Fibroblast of skin of right biceps (primary cell): ENCODE measurements at places on chromosomes 16 and 17.

DNA sequence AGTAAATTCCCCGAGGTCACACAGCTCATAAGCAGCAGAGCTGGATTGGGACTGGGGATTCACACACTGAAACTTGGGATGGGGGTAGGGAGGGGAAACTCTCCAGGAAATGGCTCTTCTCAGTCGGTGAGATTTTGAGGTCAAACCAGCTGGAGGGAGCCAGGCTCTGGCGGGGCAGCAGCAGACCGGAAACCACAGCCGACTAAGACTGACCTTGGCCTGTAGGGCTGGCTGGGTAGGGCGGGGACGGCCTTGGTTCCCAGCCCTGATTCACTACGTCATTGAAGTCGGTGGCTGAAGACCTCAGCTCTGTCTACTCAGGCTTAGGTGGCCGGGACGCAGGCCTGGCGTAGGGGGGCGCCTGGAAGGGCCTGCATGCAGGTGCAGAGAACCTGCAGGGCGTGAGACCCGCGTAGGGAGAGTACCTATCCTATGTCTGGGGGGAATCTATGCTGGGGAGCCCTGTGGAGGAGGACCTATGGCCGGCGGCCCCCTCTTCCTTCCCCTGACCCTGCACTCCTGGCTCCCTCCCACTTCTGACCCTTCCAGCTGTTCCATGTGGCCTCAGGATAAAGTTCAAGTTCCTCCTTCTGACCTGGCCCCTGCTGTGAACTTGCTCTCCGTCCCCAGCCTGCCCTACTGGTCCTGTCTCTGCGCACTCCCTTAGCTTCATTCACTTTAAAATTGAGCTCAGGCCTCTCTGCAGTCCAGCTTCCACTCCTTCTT lies 11.9 kb upstream of the SLC4A1 start:
- peak; percentile 63 for DNase-seq

DNA sequence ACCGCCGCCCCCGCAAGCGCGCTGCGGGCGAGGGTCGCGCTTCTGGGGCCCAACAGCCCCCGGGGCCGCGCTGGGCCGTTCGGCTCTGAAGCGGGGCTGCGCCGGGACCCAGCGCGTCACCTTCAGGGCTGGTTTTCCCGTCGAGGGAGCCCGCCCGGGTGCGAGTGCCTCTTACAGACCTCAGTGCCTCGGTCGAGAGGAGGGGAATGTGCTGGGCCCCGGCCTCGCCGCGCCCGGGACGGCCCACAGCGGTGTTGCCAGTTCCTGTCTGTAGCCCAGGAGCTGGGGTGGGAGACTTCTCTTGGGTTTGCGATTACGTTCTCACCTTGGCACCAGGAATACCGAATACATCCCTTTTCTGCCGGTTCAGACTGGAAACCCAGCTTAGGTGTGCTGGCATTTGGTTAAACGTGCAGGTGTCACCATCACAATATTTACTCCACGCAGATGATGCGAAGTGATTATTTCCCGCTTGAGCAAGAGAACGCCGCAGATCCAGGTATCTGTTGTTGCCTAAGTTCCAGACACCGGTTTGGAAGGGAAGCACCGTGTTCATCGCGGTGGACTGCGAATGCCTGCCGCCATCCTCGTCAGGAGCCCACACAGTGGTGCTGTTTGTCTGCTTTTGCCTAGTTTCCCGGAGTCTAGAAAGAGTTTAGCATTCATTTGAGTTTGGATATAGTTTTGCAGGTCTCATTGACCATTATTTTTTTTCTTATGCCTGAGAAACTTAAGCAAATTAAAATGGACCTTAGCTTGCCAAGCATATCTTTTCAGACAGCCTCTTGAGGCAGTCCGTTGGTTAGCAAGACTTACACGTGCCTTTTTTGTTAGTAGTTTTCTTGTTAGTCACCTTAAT lies 914 bp downstream of the MAP1LC3B start:
- peak; percentile 41 for DNase-seq

GRCh38 chr16:67039260-67040020 lies 10.5 kb downstream of the CBFB start:
- DNase-seq: no peak

- no peak for DNase-seq
Observed at GRCh38 chr16:85229869-85230462, 117.7 kb upstream of the CIBAR2 start.

- no peak for DNase-seq
Observed at GRCh38 chr17:19369846-19370492, 7.4 kb upstream of the B9D1 start.

GRCh38 chr16:27823421-27823820 lies 240.1 kb downstream of the GSG1L start:
- no peak for DNase-seq

DNA sequence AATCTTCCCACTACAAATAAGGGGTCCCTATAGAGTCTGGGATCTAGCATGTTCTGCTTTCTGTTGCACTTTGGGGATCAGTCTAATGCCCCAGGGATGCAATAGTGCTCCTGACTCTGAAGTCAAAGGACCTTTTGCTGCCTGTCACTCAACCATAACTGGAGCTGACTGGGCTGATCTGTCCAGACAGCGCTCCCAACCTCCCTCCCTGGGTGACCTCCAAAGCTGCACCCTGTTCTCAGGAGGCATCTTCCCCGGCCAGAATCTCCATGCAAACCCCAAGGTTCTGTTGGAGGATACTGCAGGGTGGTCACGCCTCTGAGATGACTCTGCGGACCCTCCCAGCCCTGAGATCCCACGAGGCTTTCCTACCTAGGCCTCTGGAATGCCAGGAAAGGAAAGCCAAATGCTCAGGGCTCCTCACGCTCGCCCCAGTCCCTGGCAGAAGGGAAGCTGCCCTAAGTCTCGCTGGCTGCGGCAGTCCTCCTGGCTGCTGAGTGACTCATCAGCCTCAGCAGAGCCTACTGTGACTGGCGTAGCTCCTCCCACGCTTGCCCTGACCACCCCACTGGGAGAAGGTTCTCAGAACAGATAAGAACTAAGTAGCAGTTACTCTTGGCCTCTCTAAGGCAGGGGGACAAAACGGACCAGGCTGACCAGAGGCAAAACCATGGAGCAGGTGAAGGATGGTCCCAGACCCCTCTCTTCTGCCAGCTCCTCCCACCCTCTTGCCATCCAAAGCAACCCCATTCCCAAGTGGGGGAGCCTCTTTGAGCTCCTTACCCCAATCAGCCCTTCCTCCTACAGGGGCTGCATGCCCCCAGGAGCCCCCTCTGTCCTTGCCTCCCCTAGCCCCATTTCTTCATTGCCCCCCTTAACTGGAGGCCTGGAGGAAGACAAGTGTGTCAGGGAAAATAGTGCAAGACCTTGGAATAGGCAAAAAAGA lies 124.1 kb upstream of the TNRC6C start:
- DNase-seq: peak; percentile 83

DNA sequence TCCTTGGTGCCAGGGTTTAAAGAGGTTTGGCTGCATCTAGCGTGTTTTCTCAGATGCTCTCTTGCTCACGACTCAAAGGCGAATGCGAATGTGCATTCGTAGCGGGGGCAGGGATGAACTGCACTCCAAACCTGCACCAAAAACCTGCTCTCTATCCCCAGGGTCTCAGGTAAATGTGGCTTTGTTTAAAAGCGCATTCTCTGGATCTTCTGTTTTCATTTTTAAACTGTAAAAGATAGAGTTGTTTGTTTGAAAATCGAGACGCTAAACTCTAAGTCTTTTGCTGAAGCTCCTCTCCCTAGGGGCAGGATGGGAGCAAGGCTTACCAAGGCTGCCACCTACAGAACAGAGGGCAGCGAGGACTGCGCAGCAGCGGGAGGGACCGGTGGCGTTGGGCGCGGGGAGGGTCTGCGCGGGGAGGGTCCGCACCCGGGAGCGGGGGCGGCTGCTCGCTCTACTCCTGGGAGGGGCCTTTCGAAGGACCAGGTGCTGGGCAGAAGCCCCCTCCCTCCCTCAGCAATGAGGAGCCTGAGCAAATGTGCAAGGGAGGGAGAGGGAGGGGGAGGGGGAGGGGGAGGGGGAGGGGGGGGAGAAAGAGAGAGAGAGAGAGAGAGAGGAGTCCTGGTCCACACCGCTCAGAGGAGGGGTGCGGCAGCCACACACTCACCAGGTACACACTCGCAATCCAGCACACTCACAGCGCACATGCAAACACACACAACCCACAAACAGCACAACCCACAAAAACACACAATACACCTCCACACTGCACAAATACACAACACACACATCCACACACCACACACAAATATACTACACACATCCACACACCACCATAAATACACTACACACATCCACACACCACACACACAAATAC lies 142.8 kb downstream of the GRIN2A start:
- peak; percentile 35 for DNase-seq

DNA sequence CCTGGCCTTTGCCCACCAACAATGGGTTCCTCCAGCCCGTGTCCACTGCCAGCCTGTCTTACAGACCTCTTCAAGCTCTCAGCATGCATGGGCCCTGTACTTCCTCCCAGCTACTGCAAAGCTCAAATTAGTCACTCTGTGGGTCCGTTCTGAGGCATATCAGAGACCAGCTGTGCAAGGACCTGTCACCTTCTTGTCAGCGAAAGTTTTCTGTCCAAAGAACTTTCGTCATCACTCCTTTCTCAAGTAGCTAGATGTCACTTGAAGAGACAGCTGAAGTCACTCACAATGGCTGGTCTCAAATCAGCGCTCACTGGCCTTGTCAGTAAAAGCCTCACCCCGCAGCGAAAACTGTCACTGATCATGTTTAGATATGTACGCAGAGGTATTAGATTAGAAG lies 91.4 kb upstream of the DYNLRB2 start:
- no peak for DNase-seq

- DNase-seq: no peak
Observed at GRCh38 chr16:26204138-26204537, 512.4 kb downstream of the HS3ST4 start.

GRCh38 chr16:21526923-21527807 lies 72.2 kb upstream of the METTL9 start:
- no peak for DNase-seq

DNA sequence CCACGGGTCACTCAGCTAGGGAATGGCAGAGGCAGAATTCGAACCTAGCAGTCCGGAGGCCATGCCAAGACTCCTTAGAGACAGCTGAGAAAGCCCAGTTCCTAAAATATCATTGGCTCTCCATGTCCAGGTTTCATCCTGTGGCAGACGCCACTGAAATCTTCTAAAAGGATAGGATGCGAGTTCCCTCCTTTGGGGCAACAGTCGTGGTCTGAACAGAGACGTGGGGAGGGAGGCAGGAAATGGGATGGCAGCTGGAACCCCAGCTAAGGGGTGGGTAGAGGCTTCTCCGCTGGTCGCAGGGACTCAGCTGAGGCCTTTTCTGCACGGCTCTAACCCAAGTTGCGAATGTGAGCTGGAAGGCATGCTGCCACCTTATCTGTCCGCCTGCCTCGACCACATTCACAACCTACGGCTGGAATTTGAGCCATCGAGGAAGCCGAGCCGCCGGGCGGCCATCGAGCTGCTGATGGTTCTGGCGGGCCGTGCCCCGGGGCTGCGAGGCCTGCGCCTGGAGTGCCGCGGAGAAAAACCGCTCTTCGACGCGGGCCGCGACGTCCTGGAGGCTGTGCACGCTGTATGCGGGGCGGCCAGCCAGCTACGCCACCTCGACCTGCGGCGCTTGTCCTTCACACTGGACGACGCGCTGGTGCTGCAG lies 1.9 kb upstream of the HSF4 start:
- no peak for DNase-seq

DNA sequence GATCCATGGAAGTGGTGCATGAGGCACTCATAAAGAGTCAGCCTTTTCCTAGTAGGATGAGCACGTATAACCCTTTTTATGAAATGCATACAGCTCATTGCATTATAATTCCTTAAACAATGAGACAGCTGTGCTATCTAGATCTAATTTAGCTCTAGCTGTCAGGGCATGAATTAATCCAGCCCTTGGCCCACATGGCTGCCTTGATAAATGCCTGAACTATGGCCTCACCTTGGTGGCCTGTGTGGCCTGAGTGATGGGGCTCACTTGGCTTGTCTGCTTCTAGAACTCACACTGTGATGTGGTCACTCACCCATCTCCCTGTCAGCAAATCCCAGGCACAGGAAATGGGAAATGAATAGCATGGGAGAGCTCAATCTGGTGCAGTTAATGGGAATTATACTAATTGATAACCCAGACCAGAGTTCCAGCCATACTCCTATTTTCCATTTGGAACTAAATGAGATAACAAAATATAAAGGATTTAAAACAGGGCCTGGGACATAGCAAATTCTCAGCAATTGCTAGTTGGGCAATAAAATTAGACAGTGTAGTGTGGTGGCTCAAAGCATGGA lies 153.6 kb downstream of the HS3ST2 start:
- DNase-seq: no peak

DNA sequence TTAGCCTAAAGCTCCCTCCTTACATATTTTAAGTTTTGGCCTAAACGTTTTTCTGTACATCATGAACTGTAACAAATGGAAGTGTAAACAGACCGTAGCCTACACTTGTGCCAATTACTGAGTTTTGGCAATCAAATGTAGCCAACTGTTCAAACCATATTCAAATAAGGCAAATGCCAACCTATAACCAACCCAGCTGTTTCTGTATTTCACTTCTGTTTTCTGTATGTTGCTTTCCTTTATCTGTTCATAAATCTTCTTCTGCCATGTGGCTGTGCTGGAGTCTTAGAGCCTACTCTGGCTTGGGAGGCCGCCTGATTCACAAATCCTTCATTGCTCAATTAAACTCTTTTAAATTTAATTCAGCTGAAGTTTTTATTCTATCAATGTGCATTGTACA lies 6.9 kb upstream of the C16orf78 start:
- DNase-seq: no peak

GRCh38 chr16:8826278-8826879 lies 28.7 kb downstream of the PMM2 start:
- DNase-seq: no peak

- no peak for DNase-seq
Observed at GRCh38 chr16:89044418-89045180, 49.1 kb upstream of the ACSF3 start.

DNA sequence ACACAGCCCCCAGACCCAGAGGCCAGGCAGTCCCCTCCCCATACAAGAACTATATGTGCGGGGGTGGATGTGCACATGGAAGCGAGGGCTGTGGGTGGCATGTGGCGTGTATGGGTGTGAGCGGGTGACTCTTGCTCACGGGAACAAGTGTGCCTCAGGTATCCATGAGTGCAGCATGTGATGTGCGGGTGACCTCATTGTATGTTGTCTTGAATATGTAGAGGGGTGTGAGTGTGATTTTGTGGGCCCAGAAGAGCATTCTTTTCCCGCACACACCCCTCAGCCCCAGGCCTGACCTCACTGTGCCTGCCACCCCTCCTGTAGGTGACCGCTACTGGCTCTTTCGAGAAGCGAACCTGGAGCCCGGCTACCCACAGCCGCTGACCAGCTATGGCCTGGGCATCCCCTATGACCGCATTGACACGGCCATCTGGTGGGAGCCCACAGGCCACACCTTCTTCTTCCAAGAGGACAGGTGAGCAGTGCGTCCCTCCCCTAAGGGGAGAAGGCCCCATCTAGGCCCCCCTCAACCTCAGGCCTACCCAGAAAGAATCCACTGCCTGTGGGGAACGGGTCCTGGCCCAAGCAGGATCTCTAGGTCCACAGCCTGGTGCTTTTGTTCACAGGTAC lies 17.4 kb downstream of the MMP15 start:
- DNase-seq: no peak

DNA sequence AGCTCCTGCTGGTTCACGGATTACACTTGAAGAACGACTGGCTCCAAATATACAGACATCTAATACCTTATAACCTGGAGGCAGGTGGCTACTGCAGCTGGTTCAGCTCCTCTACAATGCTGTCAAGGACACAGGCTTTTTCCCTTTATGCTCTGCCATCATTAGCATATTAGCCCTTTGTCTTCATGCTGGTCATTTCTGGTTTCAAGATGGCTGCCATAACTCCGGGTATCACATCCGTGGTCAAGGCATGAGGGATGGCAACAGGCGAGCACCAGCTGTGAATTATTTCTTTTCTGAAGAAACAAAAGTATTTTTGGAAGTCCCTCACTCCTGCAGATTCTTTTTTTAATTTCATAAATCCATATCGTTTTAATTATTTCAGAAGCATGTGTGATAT lies 124.3 kb upstream of the MED13 start:
- DNase-seq: no peak
